ENCODE measurements at places on chromosomes 3 and 15.
A peak's percentile ranks its signal among the peaks of the same experiment; 100 is the strongest.

DNA sequence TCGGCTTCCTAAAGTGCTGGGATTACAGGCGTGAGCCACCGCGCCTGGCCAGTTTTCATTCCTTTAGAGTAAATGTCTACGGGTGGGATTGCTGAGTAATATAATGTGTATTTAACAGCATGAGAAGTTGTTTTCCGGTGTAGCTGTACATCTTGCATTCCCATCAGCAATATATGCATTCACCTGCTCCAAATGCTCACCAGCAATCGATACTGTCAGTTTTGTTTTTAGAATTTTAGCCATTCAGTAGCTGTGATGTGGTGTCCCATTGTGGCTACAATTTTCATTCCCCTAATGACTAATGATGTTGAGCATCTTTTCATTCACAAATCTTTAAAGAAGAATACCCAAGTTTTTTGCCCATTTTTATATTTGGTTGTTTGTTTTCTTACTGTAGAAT, 134.8 kb upstream of the RGMA start:
- no peak for DNase-seq

DNA sequence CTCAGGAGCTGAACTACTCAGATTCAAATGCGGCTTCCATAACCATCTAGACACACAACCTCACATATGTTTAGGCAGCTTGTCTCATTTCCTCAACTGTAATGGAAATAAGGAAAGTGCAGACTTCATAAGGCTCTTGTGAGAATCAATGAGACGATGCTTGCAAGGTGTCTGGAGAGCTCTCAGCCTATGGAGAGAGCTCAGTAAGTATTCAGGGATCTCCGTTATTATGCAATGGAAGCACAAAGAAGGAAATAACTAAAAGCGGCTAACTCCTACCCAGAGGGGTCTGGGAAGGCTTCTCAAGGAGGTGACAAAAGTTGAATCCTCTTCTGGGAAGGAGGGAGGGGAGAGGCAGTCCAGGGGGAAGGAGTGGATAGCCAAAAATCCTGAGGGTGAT, 50.1 kb upstream of the LIPC start:
- no peak for DNase-seq

DNA sequence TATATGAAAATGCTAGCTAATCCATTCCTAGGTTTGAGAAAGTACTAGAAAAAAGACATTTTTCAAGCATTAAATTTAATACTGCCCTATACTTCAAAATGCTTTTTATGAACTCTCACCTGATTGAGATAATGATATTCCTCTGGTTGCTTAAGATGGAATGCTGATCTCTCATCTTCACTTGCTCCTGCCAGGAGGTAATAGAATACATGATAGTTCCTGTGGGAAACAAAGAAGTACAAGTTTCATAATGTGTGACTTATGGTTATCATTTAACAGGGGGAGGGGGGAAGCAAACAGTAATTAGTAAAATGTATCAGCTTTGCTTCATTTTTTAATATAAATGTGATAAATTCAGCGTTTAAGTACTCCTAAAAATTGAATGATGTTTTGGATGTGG, 97.2 kb downstream of the MYO9A start:
- DNase-seq: no peak

DNA sequence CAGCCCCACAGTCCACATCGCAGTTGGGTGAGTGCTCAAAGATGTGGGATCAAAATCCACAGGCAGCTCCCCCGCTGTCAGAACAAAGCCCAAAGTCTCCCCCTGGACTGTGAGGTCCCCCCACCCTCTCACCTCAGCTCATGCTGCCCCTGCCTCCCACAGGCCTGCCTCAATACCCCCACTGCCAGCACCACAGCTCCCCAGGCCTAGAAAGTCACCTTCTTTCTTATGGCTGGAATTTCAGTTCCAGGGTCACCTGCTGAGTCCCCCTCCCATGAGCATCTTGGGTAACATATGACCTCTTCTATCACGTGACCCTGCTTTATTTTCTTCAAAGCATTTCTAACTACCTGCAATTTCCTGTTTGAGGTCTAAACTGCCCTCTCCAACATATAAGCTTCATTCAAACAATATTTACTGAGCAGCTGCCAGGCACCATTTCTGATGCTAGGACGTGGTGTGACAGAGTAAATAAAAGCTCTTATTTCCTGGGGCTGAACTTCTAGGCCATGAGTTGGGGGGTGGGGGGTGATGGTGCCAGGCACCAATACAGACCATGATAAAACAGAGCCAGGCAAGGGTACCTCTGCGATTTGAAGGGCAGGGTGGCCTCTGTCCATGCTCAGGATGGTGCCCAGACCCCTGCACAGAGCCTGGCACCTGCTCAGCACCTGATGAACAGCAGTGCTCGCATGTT, 2.4 kb upstream of the TMEM89 start:
- DNase-seq: no peak

DNA sequence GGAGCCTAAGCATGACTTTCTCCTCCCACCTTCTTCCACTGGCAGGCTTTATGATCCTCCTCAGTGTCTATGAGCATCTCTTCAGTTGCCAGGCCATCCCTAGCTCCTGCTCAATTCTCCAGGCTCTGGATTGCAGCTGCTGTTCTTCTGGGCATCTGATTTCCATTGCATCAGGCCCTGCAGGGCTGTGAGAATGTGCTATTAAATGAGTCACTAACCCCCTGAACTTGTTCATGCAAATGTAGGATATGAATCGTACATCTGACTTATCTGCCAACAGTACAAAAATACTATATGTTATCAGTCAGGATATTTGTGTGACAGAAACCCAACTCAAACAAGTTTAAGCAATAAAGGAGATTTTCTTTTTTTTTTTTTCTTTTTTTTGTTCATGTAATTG, 11.9 kb downstream of the GPR176 start:
- peak; percentile 95 for DNase-seq

DNA sequence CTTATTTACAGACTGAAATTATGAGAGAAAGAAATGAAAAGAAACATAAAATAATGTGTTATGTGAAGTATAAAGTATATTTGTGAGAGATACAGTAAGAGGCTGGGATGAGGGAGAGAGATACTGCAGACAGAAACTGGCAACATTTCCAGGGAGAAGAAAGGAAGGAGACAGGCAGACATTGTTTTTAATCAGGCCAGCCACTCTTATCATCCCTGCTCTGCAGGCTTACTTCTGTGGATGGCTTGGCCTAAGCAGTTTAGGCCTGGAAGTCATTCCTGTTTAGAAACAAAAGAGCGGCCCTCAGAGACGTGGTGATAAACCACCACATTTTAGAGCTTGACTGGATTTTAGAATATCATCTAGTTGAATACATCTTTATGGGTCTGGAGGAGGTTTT, 12.4 kb downstream of the PCCB start:
- DNase-seq: no peak

DNA sequence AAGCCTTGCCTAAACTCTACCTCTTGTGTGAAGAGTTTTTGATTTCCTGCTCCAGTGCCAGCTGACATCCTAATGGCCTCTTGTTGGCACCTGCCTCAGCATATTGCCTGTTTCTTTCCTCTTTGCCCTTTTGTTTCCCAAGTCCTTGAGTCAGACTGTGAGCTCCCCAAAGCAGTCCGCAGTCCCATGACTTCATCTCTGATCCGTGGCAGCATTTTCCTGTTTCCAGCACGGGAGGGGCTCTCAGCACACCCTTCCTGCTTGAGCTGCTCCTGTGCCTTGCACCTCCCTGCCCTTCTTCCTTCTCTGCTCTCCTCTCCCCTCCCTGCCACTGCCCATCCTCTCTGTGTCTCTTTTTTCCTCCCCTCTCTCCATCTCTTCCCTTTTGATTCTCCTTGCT, 179.6 kb downstream of the EPHB1 start:
- no peak for DNase-seq

- DNase-seq: peak; percentile 95
Observed at GRCh38 chr3:197031315-197032285, 2.0 kb upstream of the MELTF start.

GRCh38 chr15:30065025-30065801, 17.5 kb upstream of the GOLGA8J start:
- peak; percentile 91 for DNase-seq

- peak; percentile 55 for DNase-seq
Observed at GRCh38 chr15:64070965-64071851, 22.4 kb downstream of the CIAO2A start.

DNA sequence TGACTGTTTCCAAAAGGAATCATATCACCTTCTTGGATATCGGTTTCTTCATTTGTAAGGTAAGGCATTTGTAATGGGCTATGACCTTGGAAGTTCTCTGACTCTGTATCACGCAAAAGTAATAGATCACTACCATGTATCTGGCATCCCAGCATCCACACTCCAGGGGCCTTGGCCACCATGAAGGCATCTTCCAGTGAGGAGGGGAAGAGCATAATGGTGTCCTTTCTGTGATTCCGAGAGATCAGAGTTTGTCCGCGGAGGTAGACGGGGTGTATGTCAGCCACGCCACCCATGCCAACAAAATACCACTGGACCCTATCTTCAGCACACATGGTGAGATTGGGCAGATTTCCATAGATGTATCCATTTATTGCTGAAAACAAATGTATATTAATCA, 48.1 kb upstream of the CP start:
- no peak for DNase-seq

DNA sequence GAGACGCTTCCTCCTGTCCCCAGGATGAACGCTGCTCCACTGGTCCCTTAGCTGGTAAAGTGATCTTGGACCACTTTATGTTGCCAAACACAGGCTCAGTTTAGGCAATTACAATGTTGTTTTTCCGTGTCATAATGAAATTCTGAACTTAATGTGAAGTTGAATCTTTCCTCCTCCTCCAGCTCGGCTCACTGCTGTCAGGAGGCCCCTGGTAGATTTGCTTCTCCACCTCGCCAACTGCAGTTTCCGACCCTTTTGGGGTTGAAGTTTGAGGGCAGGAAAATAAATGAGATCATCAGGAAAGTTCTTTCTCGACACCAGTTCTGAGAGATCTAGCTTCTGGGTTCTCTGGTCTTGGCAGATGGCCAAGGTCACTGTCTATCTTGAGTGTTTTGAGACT, 27.8 kb downstream of the CFAP161 start:
- DNase-seq: no peak

GRCh38 chr15:81419332-81419943, 45.4 kb upstream of the TMC3 start:
- peak; percentile 75 for DNase-seq

DNA sequence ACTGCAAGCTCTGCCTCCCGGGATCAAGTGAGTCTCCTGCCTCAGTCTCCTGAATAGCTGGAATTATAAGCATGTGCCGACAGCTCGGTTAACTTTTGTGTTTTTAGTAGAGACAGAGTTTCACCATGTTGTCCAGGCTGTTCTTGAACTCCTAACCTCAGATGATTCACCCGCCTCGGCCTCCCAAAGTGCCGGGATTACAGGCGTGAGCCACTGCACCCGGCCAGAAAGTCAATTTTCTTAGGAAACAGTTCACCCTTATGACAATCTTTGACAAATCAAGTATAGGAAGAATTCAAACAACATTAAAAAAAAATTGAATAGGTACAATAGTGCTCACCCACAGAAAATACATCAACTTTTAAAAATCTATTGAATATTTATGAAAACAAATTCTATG, 23.6 kb upstream of the DUT start:
- no peak for DNase-seq

DNA sequence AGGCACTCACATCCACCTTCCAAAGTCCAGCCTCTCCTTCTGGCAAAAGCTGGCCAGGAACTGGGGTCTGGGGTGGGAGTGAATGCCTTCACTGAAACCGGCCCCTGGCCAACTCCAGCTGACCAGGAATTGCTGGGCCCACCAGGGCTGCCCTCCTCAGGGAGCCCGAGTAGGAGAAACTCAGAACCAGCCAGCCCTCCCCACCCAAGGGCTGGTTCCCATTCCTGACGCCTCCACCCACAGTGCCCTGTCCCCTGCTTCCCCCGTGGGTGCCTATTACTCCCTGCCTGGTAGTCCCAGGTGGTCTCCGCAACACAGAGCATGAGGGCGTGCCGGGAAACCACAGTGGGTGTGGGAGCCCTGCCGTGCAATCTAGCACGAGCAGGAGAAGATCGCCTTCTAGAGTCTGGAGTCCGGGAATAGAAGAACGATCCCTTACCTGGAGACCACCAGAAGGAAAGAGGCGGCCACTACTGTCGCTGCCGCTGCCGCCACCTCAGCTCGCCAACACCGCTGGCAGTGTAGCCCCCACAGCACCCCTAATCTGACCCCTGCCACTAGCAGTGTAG, 178.8 kb downstream of the POTEB3 start:
- no peak for DNase-seq

DNA sequence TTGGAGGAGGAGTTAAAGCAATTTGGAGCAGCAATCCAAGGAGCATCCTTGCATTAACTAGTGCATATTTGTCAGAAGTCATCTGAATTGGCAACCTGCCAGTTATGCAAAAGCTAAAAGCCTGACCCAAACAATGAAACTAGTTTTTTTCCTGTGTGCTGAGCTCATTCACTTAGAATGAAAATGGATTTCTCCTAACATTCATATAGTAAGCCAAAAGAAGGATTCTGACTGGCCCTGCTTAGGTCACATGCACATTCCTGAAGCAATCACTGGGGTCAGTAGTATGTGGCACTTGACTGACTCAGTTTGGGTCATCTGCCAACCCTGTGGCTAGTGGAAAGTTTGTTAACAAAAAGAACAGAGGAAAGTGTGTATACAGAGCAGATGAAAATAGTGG, 30.5 kb downstream of the OXSM start:
- peak; percentile 88 for DNase-seq

GRCh38 chr15:86591994-86592735, 512.5 kb downstream of the AGBL1 start:
- DNase-seq: no peak

DNA sequence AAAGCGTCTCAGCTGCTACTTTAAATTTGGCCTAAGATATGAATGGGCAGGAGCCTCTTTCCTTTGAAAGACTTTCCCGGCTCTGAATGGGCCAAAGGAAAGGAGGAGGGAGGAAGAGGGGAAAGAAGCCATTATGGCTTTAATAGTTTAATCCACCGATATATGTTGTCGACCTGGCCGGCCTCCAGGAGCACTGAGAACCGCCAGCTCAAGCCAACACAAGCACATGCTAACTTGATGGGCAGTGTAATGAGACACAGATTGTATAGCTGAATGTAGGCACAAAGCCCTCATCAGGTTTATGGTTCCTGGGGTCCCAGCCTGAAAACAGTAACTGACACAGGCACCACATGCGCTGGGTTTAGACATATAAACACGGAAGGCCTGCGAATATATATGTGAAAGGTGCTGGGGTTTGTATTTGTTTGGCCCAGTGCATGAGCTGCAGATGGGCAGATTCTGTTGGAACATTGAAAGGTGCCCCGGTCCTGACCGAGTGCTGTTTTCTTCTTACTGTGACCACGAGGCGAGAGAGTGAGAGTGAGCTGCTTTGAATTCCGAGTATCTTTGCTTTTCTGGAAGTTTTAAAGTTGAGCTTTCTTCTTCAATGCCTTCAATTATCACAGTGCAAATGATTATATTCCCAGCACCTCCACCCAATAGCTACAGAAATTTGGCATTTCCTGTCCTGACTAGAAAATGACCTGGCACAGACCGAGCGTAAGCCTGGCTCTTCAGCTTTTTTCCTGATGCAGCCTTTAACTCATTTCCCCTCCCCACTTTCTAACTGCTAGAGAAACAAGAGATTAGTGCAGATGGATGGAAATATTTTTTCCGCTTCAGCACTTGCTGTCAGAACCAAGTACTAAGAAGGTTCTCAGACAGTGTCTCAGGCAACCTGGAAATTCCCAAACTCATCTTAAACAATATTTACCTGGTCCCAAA, 267.3 kb downstream of the RORA start:
- no peak for DNase-seq

GRCh38 chr3:40490916-40491315, 14.0 kb downstream of the ZNF619 start:
- no peak for DNase-seq
